ENCODE measurements at places on chromosomes 16 and 17.

DNA sequence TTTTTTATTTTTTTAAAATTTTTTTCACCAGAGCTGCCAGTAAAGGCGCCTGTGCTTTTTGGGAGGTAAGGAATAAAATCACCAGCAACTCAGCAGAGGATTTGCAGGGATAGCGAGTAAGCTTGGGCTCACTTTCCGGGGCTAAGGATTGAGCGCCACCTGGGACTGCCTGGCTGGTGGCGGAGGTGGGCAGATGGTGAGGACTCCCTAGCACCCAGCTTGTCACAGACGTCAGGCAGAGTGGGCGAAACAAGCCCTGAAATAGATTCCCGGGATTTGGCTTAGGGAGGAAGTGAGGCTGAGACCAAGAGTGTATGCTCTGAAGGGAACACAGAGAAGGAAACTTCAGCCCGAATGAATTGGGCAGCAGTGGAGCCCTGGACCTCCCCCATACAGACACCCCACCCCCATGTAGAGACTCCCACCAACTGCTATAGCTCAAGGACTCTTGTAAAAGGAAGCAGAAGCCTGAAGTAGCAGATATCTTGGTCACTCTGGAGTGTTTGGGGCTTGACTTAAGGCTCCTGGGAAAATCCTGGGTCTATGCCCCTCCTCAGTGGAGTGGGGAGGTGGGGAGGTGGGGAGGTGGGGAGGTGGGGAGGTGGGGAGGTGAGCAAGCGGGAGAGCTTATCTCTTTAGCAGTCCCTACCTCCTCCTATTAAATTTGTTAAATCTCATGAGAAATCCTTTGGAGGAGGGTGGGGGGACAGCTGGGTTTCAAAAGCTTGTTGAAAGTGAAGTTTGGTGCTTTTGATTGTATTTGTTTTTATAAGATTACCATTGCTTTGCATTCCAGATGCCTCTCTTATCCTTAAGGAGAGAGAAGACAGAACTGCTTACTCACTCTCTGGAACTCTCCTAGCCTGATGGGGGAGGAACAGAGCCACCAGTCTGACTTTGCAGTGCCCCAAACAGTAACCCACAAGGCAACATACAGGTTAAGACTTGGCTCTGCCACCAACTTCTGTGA, 8.2 kb downstream of the ARL4D start:
- no peak for DNase-seq
- H3K36me3 ChIP-seq: no peaks in the 10 kb centered on the region
- peaks cover 14% of the 10 kb centered on the region for H3K27me3 ChIP-seq
- no peak overlapping the region for H3K4me3 ChIP-seq

DNA sequence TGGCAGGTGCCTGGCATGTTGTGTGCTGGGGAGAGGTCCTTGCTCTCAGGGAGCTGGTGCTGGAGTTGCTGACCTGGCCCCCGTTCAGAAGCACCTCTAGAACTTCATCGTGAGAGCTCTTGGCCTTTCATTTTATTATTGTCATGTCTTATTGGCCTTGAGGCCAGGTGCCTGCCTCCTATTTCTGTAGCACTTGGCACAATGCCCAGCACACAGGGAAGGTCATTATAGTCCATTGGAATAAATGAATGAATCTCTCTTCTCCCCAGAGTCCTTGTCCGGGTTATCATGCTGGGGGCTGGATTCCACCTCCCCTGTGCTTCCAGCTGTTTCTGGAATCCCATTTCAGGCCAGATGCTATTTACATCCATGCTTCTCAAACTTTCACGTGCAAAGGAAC, 169.2 kb downstream of the HAPSTR1 start:
- no peak for DNase-seq
- H3K27me3 ChIP-seq: peaks cover 2% of the 10 kb centered on the region
- no peaks in the 10 kb centered on the region for H3K36me3 ChIP-seq
- H3K4me3 ChIP-seq: no peak overlapping the region

- H3K4me3 ChIP-seq: no peak overlapping the region
- H3K27ac ChIP-seq: no peak overlapping the region
- H3K4me1 ChIP-seq: peaks cover 13% of the 10 kb centered on the region
- H3K27me3 ChIP-seq: peaks cover 86% of the 10 kb centered on the region
- H3K36me3 ChIP-seq: no peaks in the 10 kb centered on the region
Observed at GRCh38 chr17:48630925-48631692, 5.0 kb upstream of the HOXB9 start.

GRCh38 chr17:47907932-47908562, 12.0 kb downstream of the SP2 start:
- peaks cover 10% of the 10 kb centered on the region for H3K36me3 ChIP-seq
- H3K27ac ChIP-seq: no peak overlapping the region
- H3K4me3 ChIP-seq: no peak overlapping the region
- DNase-seq: no peak
- H3K27me3 ChIP-seq: no peaks in the 10 kb centered on the region

DNA sequence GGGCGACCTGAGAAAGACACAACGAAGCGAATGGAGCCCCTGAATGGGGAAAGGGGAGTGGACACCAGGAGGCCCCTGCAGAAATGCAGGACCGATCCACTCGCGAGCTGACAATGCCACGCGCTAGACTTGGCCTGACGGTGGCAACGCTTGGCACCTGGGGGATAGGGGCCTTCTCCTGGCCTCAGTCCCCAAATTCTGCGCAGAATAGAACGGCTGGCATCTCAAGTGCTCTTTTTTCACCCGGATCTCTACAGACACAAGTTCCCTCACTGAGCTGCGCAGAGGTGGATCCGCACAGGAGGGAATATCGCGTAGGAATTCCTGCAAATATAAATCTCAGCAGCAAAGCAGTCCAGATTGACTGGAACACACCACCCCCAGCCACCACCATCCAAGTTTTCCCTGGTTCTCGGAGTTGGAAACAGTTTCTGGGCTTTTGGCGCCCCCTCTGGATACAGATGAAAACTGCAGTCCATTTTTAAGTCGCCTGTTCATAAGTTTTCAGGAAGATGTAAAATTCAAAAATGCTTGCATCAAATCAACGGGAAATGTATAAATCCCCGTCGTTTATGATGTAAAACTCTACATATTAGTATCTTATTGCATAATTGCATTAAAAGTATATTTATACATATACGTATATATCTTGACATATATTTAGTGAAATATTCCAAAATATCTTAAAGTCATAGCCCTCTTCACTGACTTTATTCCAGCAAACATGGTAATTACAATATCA, 2.3 kb upstream of the SOX9 start:
- H3K4me1 ChIP-seq: no peaks in the 10 kb centered on the region
- DNase-seq: no peak
- no peaks in the 10 kb centered on the region for H3K36me3 ChIP-seq
- peaks cover 66% of the 10 kb centered on the region for H3K27me3 ChIP-seq

DNA sequence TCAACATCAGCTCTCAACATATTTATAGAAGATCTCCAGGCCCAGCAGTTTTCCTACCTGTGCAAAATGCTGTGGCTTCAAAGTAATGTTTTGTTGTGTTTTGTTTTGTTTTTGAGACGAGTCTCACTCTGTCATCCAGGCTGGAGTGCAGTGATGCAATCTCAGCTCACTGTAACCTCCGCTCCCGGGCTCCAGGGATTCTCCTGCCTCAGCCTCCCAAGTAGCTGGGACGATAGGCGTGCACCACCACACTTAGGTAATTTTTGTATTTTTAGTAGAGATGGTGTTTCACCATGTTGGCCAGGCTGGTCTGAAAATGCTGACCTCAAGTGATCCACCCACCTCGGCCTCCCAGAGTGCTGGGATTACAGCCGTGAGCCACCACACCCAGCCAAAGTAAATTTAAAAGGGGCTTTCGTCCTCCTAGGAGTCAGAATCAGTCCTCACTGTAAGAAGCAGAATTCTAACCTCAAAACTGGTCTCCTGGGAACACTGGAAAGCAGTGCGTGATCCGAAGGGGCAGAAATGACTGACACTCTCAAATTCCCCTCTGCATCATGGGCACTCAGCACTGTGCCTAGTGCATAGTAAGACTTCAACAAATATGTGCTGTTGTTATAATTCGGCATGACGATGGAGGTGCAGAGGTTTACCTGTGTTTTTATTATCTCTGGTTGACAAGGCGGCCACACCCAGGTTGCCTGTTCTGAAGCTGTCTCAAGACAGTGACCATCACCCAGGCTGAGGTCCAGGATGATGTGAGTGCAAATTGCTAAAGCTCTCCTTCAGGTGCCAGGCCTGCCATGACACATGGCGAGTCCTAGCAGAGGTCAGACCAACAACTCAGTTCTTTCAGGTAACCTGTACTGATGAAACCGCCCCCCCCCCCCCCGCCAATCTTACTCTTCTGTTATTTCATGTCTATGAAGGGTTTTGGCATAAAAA, 59.8 kb downstream of the ADCY9 start:
- H3K27me3 ChIP-seq: peaks cover 2% of the 10 kb centered on the region
- peaks cover 9% of the 10 kb centered on the region for H3K4me1 ChIP-seq
- H3K36me3 ChIP-seq: peaks cover 19% of the 10 kb centered on the region
- DNase-seq: no peak

- DNase-seq: no peak
- H3K4me3 ChIP-seq: no peak overlapping the region
- no peaks in the 10 kb centered on the region for H3K4me1 ChIP-seq
- no peaks in the 10 kb centered on the region for H3K27me3 ChIP-seq
Observed at GRCh38 chr17:6488008-6488539, 43.8 kb downstream of the PIMREG start.

Data from activated T-helper 2 cell treated with anti-CD3 and anti-CD28 coated beads, Interferon-gamma antibody, Interleukin-2, Interleukin-4, amounts not matched to agents 10 μg/mL and 5 μg/mL and 100 μg/mL, durations not matched to agents 14 hours and 24 hours and 36 hours (primary cell).